ENCODE measurements at places on chromosomes 3 and 15. TPM values are rescaled to one million over a fixed set of nuclear protein-coding genes. Genes with fewer than 3 reads are reported as not detected.

Gene LIPC
- total RNA-seq: not detected

DNA sequence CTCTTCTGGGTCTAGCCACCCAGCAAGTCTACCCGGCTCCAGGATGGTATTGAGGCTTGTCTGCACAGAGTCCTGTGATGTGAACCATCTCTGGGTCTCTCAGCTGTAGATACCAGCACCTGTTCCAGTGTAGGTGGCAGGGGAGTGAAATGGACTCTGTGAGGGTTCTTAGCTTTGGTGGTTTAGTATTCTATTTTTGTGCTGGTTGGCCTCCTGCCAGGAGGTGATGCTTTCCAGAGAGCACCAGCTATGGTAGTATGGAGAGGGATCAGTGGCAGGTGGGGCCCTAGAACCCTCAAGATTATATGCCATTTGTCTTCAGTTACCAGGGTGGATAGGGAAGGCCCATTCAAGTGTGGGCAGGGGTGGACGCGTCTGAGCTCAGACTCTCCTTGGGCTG lies 283.4 kb upstream of the LYSMD4 start:
- H3K4me1 ChIP-seq: no peaks in the 10 kb centered on the region
- DNase-seq: no peak
- no peak overlapping the region for H3K4me3 ChIP-seq
- H3K27ac ChIP-seq: no peak overlapping the region

DNA sequence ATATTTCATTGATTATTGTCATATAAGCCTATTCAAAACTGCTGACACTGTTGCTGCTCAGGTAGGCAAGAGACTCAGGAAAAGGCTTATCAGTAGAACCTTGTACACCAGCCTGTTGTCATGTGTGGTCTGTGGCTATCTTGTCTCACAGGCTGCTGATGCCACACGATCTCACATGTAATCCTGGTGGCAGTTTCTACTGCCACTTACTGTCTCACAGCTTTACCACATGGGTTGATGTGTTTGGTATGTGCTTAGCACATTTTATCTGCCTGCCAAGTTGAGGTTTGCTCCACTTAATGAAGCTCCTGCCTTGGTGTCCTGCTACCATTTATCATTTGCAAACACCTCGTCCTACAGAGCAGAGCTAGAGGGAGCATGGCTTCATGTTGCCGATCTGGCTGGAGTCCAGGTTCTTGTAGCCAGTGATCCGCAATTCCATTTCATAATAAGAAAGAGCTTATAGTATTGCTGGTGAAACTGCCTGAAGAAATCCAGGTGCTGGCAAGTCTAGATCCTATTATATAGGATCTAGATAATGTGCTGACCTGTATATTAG lies 637.9 kb downstream of the NLGN1 start:
- no peak overlapping the region for H3K27ac ChIP-seq
- H3K27me3 ChIP-seq: no peaks in the 10 kb centered on the region
- no peaks in the 10 kb centered on the region for H3K36me3 ChIP-seq
- no peak for DNase-seq
- H3K4me3 ChIP-seq: no peak overlapping the region
- no peaks in the 10 kb centered on the region for H3K4me1 ChIP-seq

GRCh38 chr15:26260517-26261133 lies 397.5 kb upstream of the ATP10A start:
- H3K36me3 ChIP-seq: no peaks in the 10 kb centered on the region
- H3K4me3 ChIP-seq: no peak overlapping the region
- peak; percentile 16 for DNase-seq

- no peak for DNase-seq
- H3K27me3 ChIP-seq: no peaks in the 10 kb centered on the region
- H3K27ac ChIP-seq: no peak overlapping the region
- H3K36me3 ChIP-seq: no peaks in the 10 kb centered on the region
- no peak overlapping the region for H3K4me3 ChIP-seq
These were observed 336.4 kb upstream of the SATB1 start for GRCh38 chr3:18761530-18761929.

GRCh38 chr15:46326173-46326572 lies 691.3 kb downstream of the SQOR start:
- H3K4me1 ChIP-seq: no peaks in the 10 kb centered on the region
- no peak for DNase-seq
- H3K4me3 ChIP-seq: no peak overlapping the region
- no peaks in the 10 kb centered on the region for H3K36me3 ChIP-seq
- no peaks in the 10 kb centered on the region for H3K27me3 ChIP-seq

GRCh38 chr15:60255390-60255789 lies 142.4 kb downstream of the ANXA2 start:
- H3K4me1 ChIP-seq: no peaks in the 10 kb centered on the region
- no peak overlapping the region for H3K4me3 ChIP-seq
- H3K36me3 ChIP-seq: no peaks in the 10 kb centered on the region
- peak; percentile 73 for DNase-seq

- H3K4me1 ChIP-seq: no peaks in the 10 kb centered on the region
- H3K27me3 ChIP-seq: no peaks in the 10 kb centered on the region
- no peak overlapping the region for H3K27ac ChIP-seq
These were observed 325.3 kb upstream of the ADAMTS9 start for GRCh38 chr3:65013053-65013452.

DNA sequence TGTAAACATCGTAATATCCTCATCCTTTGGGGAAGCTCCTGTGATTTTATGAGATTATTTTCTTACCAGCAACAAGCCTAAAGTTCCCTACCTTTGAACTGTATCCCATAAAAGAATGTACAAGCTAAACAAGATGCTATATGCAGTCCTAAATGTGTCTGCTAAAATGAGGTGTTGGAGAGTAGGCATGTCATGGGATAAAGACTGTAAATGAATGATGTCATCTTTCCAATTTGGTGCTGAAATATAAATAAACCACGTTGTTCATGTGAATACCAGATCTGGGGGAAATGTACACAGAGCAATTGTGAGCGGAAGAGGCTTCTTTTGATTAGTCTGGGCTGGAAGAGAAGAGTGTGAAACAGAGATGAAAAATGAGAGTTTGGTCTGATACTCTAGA lies 214.9 kb upstream of the WNT5A start:
- no peaks in the 10 kb centered on the region for H3K27me3 ChIP-seq
- no peak overlapping the region for H3K27ac ChIP-seq
- H3K36me3 ChIP-seq: no peaks in the 10 kb centered on the region
- no peak for DNase-seq
- H3K4me3 ChIP-seq: no peak overlapping the region

- no peak for DNase-seq
- H3K27me3 ChIP-seq: no peaks in the 10 kb centered on the region
- no peak overlapping the region for H3K27ac ChIP-seq
- H3K36me3 ChIP-seq: no peaks in the 10 kb centered on the region
These were observed 230.3 kb downstream of the SCAPER start for GRCh38 chr15:76674883-76675282.

- no peak overlapping the region for H3K27ac ChIP-seq
- H3K27me3 ChIP-seq: no peaks in the 10 kb centered on the region
- no peak for DNase-seq
- H3K4me1 ChIP-seq: no peaks in the 10 kb centered on the region
These were observed 88.7 kb downstream of the GPR156 start for GRCh38 chr3:120196333-120196732.

All from prostate gland (tissue), 2 donors.